Stimulated activated CD4-positive, alpha-beta T cell treated with anti-CD3 and anti-CD28 coated beads, Interleukin-4, amount 100 ng/mL, for 48 hours (primary cell): ENCODE measurements at places on chromosomes 1 and 21.

DNA sequence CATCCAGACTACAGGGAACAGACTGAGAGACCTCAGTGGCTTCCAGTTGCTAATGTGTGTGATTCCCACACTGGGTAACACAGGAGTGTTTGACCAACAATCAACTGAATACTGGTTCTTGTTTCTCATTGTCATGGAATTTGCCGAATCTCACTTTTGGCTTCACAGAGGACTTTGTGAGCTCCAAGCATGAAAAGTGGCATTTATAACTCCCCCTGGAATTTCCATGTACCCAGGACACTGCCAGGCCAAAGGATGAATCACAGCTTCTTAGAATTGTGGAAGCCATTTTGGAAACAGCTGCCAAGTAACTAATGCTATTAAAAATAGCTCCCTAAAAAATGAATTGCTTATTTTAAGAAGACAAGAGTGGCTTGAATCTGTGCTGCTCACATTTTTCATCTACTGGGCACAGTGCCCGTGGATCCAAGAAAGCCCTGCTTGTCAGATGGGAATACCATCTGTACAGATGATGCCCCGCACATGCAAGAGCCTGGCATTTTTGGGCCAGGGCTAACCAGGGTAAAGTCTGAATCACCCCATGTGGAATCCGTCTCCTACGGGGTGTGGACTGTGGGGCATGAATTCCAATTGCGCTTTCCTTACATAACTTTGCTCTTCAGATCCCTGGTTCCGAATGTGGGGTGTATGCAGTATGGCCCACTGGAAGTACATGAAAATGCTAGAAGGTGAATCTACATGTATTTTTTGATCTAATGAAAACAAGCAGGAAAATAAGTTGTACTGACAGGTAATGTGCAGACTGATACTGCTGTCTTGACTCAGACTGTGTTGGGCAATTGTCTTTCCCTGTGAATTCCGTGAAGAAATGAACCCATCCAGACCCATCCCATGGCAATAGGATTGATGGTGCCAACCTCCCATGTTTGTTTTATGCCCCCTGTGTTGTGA is 487.3 kb downstream of the SIPA1L2 start:
- no peak for DNase-seq

GRCh38 chr1:226526801-226527595 is 21.6 kb upstream of the STUM start:
- DNase-seq: no peak

- DNase-seq: no peak
Observed at GRCh38 chr1:172404121-172404520, 16.4 kb upstream of the C1orf105 start.

DNA sequence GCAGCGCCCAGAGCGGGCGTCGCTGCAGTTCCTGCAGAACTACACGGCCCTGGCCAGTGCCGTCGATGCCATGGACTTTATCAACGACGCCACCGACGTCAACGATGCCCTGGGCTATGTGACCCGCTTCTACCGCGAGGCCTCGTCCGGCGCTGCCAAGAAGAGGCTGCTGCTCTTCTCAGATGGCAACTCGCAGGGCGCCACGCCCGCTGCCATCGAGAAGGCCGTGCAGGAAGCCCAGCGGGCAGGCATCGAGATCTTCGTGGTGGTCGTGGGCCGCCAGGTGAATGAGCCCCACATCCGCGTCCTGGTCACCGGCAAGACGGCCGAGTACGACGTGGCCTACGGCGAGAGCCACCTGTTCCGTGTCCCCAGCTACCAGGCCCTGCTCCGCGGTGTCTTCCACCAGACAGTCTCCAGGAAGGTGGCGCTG is 22.0 kb downstream of the COL6A1 start:
- DNase-seq: no peak

- no peak for DNase-seq
Observed at GRCh38 chr1:42176902-42177519, 12.5 kb upstream of the GUCA2A start.
